Stimulated activated CD4-positive, alpha-beta T cell treated with anti-CD3 and anti-CD28 coated beads, TNF-alpha, amount 100 ng/mL, for 1 hour (primary cell): ENCODE measurements at places on chromosomes 16 and 17.

DNA sequence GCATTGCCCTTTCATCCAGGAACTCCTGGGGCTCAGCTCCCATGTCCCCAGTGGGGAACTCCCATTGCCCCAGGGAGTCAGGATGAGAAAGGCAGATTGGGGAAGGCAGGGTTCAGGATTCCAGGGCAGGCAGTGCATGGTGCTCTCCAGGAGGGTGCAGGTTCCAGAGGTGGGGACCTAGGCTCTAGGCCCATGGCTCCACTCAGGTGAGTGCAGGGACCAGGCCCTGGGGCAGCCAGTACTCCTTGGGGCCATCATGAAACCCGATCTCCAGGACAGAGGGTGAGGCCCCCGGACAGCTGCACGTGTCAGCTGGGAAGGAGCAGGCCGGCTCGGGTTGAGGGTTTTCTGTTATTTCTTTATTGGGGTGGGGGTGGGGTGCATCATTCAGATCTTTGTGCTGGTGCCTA is 1.3 kb upstream of the MTSS2 start:
- DNase-seq = no peak

DNA sequence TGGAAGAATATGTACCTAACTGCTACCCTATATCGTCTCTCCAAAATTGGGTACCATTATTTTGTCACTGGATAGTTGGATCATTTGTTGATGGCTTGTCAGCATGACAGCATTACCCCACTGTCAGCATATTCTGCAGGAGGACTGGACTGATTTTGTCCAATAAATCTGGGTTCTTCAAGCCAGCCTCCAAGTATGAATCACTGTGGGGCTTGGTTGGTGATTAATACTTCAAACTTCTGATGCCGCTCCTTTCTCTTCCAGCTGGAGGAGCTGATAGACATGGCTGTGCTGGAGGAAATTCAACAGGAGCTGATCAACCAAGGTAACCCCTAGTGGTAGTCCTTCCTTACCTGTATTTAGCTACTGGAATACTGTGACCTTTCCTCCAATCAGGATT is 2.5 kb downstream of the RPAIN start:
- no peak for DNase-seq

- DNase-seq = no peak
Measured at GRCh38 chr17:72602517-72603419, 481.9 kb downstream of the SOX9 start.

- no peak for DNase-seq
Measured at GRCh38 chr17:5943982-5944381, 126.2 kb upstream of the WSCD1 start.

GRCh38 chr17:64007838-64008282 is 9.7 kb downstream of the PRR29 start:
- DNase-seq = no peak

DNA sequence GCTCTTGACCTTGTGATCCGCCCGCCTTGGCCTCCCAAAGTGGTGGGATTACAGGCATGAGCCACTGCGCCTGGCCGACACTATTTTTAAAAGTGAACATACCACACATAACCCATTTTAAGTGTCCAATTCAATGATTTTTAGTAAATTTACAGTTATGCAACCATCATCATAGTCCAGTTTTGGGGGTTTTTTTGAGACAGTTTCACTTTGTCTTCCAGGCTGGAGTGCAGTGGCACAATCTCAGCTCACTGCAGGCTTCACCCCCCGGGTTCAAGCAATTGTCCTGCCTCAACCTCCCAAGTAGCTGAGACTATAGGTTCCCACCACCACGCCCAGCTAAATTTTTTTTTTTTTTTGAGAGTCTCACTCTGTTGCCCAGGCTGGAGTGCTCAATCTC is 3.1 kb upstream of the EPOP start:
- DNase-seq = no peak

DNA sequence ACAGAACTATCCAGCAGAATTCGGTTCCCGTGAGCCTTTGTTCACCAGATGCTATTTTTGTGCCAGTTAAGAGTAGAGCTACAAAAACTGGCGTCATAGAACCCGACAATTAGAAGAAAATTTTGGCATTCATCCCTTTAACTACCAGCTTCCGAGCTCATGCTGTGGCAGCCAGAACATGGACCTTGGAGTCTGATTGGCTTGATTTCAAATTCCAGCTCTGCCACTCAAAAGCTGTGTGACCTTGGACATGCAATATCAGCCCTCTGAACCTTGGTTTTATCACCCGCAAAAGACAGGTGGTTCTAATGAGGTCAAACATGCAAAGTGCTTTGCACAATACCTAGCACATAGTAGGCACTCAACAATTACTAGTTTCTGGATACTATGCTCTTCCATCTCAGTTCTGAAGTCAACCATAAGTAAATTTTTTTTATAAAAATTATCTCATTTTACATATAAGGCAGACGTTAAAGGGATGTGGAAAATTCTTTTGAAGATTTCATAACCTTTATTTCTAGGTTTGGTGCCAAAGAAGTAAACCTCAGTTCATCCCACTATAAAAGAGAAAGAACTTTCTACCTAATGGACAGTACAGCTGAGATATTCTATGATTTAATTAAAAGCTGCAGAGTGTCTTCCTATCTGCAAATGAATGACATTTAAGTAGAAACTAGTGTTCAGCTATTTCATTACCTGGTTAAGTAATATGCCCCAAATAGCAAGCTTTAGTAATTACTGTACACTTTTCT is 331.5 kb downstream of the HAPSTR1 start:
- no peak for DNase-seq

DNA sequence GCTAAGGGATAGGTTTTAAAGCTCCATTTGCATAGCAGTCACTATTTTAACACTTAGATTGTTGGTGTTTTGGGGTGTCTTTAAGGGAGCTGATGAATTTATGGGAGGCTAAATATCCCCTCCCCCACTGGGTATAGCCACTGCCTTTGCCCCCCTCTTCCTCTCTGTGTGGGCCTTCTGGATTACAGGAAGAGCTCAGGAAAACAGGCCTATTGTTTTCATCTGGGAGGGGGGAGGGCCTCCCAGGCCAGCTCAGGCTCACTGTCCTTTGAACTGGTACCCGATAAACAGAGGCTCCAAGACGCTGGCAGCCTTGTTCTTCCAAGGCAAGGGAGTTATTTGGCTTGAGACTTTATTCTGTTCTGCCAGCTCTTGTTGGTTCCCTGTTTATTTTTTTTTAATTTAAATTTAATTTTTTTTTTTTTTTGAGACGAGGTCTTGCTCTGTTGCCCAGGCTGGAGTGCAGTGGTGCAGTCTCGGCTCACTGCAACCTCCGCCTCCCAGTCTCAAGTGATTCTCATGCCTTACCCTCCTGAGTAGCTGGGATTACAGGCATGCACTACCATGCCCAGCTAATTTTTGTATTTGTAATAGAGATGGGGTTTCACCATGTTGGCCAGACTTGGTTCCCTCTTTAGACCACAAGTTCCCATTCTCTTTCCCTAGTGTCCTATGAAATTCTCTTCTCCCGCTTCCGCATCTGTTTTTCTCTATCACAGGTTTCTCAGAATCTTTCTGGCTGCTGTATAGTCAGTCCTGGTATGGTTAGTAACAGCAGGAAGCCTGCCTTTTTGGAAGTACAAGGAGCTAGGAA is 25.1 kb downstream of the MINK1 start:
- no peak for DNase-seq

GRCh38 chr16:66207883-66208265 is 158.6 kb upstream of the CDH5 start:
- DNase-seq = no peak

DNA sequence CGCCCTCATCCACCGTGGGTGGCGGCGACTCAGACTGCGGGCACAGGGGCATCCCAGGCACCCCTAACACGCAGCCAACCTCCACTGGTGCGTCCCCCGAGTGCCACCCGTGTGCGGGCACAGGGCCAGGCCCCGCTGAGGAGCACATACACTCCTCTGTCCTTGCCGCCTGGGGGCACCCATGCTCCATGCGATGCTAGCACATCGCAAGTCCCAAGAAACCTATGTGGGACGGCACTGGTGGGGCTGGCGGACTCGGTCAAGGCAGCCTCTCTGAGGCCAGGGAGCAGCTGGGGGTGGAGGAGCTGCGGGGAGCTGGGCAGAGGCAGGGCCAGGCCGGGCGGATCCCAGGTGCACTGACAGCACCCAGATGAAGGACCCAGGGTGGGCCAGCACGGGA is 4.0 kb downstream of the ZNF598 start:
- no peak for DNase-seq

GRCh38 chr16:88681084-88681680 is 5.1 kb downstream of the SNAI3 start:
- DNase-seq = no peak
